Stimulated activated CD8-positive, alpha-beta memory T cell treated with anti-CD3 and anti-CD28 coated beads, Interleukin-7, amount 100 ng/mL, for 4 hours (primary cell): ENCODE measurements at places on chromosomes 16 and 17.

DNA sequence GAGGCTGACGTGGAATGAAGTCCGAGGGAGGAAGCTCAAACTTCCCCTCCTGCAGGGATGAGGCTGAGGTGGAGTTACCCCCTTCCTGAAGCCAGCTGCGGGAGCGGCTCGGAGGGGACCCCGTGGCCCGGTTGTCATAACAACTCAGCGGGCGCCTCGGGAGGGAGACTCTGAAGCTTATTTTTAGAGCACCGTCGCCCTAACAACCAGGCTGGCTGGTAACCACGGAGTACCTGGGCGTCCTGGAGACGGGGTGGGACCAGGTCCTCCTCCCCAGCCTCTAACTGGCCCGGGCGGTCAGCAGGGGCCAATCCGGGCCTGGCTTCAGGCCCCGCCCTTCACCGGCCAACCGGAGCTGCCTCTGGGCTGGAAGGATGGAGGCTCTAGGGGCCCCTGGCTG is 27.7 kb downstream of the NECAB2 start:
- no peak for DNase-seq

DNA sequence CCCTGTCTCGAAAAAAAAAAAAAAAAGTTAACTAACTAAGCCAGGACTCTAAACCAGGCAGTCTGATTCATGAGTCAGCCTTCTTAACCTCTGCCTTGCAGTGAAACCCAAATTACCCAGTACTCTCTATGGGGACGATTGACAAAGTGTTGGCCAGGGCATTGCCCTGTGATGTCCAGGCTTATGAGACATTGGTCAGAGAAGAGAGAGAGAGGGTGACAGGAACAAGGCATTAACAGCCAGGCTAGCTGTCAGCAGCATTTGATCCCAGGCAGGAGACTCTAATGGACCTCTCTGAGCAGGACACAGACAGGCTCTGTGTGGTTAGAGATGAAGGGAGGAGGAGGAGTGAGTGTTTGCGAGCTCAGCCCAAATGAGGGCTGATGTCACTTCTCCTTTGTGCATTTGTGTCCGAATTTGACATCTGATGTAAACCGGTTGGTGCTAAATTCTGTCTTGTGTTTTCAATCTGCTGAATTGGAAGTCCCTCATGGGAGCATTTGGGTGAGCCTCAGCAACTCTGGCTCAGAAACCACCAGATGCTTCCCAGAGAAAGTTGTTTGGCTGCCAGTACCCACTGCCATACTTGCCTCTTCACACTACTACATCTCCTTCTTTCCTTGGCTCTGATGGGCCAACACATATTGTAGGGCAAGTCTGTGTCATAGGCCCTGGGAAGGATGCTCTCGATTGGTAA is 4.3 kb upstream of the MYL4 start:
- no peak for DNase-seq

GRCh38 chr17:79407385-79407784 is 203.5 kb downstream of the RBFOX3 start:
- DNase-seq, result no peak

DNA sequence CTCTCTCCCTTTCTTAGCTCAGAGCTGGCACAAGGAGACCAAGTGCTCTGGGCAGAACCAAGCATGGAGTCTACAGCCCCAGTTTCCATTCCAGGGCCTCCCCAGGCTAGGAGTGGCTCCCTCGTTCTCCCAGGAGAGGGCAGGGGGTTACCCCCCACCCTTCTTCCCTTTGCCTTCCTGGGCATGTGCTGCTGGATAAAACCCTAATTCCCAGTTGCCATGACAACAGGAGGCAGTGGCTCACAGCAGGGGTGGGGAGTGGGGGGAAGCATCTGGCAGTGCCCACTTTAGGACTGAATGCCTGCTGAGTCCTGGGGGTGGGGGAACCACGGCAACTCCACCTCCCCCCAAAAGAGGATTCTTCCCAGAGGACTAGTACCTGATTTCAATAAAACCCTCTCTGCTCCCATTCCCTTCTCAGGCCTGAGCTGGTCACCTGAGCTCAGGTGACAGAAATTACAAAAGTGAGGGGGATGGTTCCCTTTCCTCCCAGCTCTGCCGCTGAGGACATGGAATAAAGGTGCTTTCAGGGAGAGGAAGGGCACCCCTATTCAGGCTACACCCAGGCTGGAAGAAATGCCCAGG is 1.8 kb downstream of the MPP2 start:
- no peak for DNase-seq

- DNase-seq, result no peak
Measured at GRCh38 chr16:66447491-66447890, 20.4 kb downstream of the BEAN1 start.

GRCh38 chr16:28181515-28181914 is 30.2 kb downstream of the XPO6 start:
- DNase-seq, result no peak

DNA sequence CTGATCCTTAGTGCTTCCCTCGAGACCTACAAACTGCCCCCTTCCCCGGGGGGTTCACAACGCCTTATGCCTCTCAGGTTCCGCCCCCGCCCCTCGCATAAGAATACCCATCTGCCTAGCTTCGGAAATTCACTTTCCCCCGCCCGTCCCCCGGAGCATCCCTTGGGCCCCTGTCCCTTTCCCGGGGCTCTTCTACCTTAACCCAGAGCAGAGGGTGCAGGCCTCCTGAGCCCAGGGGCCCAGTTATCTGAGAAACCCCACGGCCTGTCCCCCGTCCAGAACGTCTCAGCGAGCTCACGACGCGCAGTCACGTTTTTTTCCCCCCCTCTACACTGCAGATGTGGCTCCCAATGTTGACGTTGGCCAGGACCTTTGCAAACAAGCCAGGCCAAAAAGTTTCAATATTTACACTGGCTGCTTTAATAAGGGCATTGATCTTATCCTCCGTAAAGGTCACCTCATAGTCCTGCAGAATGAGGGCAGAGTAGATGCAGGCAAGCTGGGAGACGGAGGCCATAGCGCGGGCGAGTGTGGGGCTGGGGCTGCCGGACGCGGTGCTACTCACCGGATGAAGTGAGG is 1.4 kb upstream of the NBR1 start:
- DNase-seq, result no peak

GRCh38 chr17:18040261-18040858 is 1.2 kb downstream of the GID4 start:
- no peak for DNase-seq

DNA sequence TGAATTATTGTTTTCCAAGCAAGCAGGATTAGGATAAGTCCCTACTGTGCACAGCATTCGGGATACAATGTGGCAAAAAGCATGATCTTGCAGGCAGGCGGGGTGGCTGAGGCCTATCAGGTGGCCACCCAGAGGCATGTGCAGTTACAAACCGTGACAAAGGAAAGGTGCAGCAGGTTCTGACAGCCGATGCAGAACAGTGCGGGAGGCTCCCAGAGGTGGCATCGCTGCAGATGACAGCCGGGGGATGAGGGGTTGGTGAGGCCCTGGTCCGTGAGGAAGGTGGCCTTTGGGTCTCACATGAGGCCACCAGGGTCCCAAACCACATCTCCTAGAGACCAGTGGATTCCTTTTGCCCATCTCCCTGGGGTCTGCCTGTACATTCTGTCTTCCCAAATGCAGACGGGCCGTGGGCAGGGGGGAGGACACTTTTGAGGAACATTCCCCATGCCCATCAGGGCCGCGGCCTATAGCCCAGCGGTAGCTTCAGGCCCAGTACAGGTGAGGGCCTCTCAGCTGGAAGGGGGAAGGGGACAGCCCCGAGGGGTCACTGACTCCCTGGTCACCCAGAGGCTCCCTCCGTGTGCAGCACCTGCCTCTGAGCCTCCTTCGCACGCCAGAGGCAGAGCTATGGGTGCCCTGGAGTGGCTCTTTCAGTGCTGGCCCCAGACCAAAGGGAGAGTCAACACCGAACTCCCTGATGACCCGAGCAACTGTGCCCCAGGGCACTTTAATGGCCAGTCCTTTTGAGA is 85.1 kb downstream of the SOCS1 start:
- no peak for DNase-seq

- DNase-seq, result no peak
Measured at GRCh38 chr17:73196500-73196899, 3.6 kb downstream of the COG1 start.

DNA sequence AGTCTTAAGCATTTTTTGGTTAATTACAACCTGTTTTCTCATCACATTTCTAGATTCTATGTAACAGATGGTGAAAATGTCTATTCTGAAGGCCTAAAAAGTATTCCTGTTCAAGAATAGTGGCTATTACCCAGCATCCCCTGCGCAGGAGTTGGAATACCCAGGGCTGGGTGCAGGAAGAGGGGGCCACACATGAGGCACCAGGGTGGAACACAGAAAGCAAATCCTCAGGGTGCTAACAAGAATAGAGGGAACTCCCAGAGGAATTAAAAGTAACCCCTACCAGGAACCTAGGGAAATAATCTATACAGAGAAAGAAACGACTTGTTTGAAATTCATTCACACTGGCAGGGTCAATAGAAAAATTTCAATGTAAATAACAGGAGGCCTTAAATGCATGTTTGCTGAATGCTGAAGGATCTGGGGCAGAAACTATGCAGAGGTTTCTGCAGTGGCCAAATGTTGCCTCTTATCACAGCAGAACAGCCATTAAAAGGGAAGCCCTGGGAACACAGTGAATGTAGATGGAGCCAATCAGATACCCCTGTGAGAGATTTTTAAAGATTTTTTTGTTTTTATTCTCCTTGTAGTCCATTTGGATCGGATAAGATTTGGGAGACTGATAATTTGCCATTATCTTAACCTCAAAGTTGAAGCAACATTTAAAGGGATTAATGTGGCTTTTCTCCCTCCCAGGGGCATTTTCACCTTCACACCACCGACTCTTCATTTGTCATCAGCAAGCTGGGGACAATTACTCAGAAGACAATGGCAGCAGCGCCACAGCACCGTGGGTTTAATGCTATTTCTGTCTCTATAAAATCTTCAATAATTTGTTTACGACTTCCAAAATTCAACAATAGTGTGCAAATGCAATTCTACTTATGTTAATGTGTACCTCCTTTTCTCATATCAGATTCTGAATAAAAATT is 196.0 kb upstream of the PSMD7 start:
- DNase-seq, result no peak

GRCh38 chr17:18076936-18077335 is 10.8 kb upstream of the DRG2 start:
- no peak for DNase-seq
